Left renal pelvis (tissue), 4 donors: ENCODE measurements at places on chromosomes 1 and 21.

DNA sequence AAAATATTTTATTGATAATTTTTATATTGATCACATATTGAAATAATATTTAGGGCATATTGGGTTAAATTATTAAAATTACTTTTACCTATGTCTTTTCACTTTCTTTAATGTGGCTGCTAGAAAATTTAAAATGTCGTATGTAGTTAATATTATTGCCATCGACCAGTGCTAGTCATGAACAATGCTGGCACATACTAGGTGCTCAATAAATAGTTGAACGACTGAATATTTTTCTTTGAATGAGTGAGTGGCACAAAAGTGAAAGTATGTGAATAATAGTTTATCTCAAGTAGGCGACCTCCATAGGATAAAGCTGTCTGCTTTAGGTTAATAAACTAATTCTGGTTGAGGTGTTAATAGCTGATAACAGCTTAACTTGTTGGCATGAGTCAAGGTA is 150.8 kb upstream of the FGGY start:
- DNase-seq, result no peak

GRCh38 chr21:22710721-22711120 is 1712.5 kb downstream of the NCAM2 start:
- no peak for DNase-seq

DNA sequence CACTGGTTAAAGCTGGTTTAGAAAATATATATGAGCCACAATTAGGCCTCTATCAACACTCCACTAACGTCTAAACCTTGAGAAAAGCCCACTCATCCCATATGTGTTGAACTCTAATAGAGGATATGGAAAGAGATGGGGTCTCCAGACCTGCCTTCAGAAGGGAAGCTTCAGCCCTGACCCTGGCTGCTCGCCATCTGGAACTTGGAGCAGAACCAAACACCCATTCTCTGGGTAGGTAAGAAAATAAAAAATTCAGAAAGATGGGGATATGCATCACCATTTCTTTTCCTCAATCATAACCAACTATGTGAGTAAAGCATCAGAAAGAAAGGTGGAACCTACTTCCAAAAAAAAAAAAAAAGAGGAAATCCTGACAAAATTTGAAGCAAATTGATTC is 666.2 kb downstream of the PTPRC start:
- DNase-seq, result no peak

- DNase-seq, result no peak
Observed at GRCh38 chr1:181179279-181179986, 90.9 kb downstream of the IER5 start.

GRCh38 chr21:32974653-32975052 is 51.1 kb upstream of the OLIG2 start:
- no peak for DNase-seq

GRCh38 chr1:17979815-17980214 is 127.8 kb upstream of the IGSF21 start:
- DNase-seq, result no peak

DNA sequence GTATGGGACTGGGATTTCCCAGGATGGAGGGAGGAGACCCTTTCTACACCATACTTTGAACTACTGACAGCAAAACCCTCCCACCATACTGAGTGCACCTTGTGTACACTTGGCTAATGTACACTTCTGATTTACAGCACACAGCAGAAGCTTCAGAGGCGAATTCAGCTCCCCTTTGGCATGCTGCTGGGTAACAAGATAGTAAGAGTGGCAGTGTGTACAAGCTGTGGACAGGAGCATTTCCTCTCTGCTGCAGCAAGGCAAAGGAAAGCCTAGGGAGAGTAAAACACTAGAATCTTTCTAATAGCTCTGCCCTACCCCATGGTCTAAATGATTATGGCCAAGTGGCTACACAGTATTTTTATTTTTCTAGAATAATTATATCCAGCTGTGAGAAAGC is 83.9 kb upstream of the ARTN start:
- DNase-seq, result no peak

- DNase-seq, result no peak
Observed at GRCh38 chr1:25041916-25042315, 111.8 kb upstream of the RUNX3 start.

- DNase-seq, result no peak
Observed at GRCh38 chr1:6347641-6348487, 45.7 kb downstream of the ACOT7 start.

DNA sequence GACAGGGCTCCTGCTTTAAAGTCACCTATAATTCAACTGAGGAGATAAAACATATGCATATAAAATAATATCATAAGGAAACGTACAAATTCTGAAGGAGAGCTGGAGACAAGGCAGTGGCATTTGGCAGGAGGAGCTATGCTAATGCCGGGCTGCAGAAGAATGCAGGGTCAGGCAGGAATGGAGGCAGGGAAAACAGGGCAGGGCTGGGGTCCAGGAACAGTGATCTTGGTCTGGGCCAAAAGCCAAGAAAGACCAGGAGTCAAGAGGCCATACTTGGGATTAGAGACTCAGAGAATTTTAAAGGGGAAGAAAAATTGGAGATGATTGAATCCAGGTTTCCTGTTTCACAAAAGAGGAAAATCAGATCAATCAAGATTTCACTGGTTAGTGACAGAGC is 20.0 kb upstream of the BRDT start:
- DNase-seq, result no peak
